Stimulated activated CD4-positive, alpha-beta T cell treated with anti-CD3 and anti-CD28 coated beads, Interleukin-12 subunit alpha, Interleukin-12 subunit beta, amount 100 ng/mL, for 4 hours (primary cell): ENCODE measurements at places on chromosomes 6 and 20.

DNA sequence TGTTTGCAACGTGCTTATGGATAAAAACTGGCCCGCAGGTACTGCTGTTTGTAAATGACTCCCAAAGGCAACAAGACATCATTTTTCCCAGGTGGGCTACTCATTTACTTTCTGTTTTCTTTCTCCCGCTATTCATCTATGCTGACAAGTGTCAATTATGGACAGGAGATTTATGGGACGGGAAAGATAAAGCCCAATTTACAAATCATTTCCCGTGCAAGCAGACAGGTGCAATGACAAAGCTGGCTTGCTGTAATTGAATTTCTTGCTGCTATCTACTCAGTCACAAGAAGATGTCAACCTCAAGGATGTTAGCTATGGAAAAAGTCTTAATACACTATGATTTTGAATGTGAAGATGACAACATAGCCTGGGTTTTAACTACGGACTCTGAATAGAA, 125.5 kb downstream of the EPHA7 start:
- DNase-seq = no peak

- DNase-seq = no peak
Measured at GRCh38 chr6:4682431-4683097, 93.6 kb upstream of the CDYL start.

GRCh38 chr20:47221036-47221625, 135.4 kb downstream of the ZMYND8 start:
- DNase-seq = no peak

DNA sequence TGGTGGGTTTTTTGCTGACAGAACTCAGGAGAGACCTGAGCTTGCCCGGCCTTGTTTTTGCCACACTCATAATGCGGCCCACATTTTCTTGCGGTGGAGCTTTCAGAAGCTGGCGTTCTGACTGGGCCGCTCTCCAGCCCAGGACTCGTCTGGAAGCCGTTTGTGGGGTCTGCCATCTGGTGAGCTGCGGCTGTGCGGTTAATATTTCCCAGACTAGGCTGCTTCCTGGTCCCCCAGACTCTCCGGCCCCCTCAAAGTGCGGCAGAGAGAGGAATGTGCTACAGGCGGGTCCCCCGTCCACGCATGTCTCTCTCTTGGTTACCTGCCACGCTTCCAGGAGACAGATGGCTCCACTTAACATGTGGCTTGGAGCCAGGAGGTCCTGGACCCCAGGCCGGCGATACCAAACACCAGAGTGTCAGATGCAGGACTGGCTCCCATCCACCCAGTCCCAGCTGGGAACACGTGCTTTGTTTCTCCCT, 128.9 kb upstream of the PMEPA1 start:
- DNase-seq = no peak

DNA sequence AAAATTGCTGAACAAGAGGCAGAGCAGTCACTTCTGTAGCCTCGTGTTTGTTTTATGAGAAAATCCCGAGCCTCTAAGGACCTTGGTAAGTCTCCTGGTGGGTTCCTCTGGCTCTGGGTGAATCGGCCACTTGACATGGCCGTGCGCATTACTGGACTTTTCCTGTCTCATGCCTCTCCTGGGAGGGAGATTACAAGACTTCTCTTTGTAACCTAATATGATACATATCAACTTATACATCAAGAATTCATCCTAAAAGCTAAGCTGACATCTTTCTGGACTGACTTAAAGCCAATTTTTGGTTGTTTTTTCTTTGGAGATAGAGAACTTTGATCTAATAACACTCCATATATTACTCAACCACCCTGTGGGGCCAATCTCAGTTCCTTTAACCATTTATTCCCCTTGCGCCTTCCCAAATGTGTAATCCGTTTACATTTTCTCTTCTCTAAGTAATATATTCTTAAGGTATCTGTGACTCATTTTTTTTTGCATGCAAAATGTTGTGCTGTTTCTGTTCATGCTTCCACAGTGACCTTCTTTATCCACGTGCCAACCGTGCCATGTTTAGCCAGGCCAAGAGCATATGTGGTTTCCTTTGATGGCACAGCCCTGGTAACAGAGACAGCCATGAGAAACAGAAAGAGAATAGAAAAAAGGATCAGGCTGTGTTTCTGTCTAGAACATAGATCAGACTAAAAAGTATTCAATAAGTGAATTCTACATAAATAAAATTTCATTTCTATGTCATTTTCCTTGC, 47.5 kb upstream of the JAG1 start:
- DNase-seq = no peak

- no peak for DNase-seq
Measured at GRCh38 chr6:126167726-126168125, 172.2 kb upstream of the CENPW start.

GRCh38 chr6:54624779-54625178, 221.8 kb upstream of the FAM83B start:
- no peak for DNase-seq

DNA sequence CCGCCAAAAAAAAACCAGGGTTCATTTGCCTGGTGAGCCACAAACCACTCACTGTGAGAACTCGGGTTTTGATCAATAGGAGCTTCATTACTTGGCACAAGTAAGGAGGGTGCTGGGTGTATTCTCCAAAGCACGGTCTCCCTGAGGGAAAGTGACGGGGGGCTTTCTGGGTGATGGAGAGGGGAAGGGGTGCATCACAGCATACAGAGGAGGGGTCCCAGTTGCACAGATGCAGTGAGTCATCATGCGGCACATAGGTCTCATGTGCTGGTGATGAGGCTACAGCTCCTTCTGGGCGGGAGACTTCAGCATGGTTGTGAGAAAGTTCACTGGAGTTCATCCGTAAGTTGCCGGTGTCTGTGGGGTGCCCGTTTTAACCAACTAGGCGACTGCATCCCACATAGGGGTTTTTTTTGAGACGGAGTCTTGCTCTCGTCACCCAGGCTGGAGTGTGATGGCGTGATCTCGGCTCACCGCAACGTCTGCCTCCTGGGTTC, 36.2 kb downstream of the SUN5 start:
- DNase-seq = no peak

DNA sequence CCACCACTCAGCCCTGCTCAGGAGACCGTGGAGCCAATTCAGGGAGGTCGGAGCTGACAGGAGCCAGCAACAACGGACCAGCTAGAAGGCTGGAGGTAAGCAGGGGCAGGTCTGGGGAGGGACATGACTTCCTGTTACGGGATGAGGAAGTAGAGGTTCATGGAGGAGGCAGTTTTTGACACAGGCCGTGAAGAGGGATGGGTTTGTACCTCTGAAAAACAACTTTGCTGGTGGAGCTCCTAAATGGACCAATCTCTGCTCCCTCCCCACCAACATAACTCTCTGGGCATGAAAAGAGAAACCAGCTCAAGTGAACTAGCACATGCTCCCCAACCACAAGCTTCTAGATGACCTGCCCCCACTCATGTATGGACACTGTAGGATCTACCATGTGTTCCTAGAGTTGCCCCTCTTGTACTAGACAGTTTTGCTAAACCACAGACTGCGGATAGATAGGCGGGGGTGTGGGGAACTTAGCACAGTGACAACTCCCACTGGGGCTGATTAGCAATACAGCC, 31.4 kb downstream of the RALGAPA2 start:
- no peak for DNase-seq

DNA sequence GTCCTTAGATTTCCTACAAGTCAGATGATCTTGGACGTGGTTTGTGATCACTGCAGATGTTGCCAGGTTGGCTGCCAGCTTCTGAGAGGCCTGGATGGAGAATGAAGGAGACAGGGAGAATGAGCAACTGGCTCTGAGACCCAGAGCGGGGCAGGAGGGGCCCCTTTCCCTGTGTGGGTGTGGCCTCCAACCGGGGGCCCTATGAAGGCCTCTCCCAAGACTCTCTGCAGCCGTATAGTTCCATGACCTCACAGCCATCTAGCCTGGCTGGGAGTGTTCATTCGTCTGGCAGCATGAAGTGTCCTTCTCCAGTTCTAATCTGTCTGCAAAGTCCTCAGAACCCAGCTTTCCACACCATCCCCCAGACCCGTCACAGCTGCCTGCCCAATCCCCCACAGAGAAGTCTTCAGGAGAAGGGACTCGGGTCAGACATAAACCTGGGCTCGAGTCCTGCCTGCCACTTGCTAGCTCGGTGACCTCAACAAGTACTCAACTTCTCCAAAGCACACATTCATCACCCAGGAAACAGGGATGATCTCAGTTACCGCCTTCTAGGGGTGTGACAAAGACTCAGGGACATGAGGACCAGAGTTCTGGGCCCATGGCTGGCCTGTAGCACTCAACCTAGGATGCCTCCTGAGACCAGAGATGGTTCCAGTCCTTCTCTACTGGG, 122.6 kb downstream of the EDN3 start:
- DNase-seq = no peak

- no peak for DNase-seq
Measured at GRCh38 chr20:19615629-19616028, 142.4 kb upstream of the RIN2 start.

DNA sequence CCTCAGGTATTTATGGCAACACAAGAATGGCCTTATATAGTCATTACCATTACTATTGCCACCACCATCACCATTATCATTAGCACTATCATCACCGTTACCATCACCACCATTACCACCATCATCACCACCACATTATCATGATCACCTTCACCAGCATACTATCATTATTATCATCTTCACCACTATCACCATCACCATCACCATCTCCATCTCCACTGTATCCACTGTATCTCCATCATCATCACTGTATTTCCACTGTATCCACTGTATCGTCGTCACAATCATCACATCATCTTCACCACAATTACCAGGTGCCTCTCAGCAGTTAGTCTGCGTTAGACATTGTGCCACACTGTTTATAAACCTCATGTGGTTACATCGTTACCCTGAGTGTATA, 45.3 kb downstream of the GGTLC1 start:
- no peak for DNase-seq

GRCh38 chr6:70436320-70436719, 23.0 kb downstream of the FAM135A start:
- DNase-seq = no peak

DNA sequence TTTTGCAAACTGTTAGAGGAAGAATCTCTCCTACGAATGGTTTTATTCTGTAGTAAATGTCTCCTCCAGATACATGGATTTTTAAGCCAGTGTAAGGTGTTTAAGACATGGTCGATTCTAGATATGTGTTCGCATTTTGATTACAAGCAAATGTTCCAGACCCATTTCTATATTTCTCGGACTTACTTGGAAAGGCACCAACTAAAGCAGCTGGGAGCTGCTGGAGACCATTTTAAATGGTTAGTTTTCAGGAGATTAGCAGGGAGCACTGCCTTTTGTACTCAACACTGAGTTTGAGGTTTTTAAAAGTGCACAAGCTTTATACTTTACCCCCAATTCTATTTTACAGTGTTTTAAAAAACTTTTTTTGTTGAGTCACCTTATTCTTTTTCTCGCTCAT, 857.0 kb downstream of the KIF16B start:
- no peak for DNase-seq

DNA sequence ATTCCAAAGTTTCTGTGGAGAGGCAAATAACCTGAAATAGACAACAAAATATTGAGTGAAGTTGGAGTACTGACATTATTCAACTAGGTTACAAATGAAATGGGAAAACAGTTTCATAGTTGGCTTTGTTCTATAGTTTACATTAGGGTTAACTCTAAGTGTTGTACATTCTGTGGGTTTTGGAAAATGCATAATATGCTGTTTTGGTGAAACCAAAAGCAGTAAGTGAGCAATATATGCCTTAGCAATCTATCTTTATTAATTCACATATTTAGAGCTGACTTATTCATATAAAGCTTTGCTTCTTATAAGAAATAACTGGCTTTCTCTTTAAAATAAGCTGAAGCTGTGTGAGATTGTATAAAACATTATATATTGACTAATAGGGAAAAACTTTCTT, 157.5 kb upstream of the AHI1 start:
- no peak for DNase-seq

DNA sequence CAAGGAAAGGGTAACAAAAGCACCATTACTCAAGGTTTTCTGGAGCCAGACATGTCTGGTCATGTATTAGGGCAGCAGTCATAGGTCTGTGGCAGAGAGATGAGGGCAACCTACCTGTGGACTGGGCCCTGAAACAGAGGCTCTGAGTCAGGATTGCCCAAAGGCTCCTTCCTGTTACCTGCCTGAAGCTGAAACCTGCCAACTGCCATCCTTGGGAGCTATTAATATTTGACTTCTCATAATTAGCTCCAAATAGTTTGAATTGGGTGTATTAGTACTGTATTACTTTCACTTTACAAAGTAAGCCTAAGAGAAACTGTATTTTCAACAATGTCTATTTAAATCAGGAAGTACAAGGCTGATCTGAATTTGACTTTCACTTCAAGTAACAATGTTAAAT, 72.0 kb upstream of the TBX18 start:
- DNase-seq = no peak

GRCh38 chr6:72809746-72810379, 188.0 kb downstream of the KCNQ5 start:
- DNase-seq = no peak

GRCh38 chr6:140912686-140913085, 1220.0 kb upstream of the GJE1 start:
- DNase-seq = no peak

GRCh38 chr20:24911461-24911860, 37.6 kb upstream of the CST7 start:
- DNase-seq = no peak

DNA sequence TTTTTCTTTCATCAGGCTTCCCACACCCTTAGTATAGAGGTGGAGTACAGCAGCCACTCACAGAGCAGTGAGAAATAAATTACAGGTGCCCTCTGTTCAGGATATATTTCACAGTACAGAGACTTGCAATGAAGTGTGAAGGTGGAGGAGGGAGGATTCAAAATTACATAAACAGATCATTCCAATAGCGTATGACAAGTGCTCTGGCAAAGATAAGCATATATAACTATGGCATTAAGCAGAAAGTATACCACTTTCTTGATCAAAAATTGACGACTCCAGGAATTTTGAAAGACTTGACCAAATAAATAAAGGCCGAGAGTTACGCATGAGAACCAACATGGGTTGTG, 108.7 kb downstream of the GPX5 start:
- no peak for DNase-seq

GRCh38 chr6:34745277-34746103, 11.8 kb upstream of the SNRPC start:
- no peak for DNase-seq

DNA sequence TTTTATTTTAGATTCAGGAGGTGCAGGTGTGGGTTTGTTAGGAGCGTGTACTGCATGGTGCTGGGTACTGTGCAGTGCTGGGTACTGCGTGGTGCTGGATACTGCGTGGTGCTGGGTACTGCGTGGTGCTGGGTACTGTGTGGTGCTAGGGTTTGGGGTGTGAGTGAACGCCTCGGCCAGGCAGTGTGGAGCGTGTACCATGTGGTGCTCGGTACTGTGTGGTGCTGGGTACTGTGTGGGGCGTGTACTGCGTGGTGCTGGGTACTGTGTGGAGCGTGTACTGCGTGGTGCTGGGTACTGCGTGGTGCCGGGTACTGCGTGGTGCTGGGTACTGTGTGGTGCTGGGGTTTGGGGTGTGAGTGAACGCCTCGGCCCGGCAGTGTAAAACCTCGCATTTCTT, 62.9 kb downstream of the WDR27 start:
- no peak for DNase-seq

DNA sequence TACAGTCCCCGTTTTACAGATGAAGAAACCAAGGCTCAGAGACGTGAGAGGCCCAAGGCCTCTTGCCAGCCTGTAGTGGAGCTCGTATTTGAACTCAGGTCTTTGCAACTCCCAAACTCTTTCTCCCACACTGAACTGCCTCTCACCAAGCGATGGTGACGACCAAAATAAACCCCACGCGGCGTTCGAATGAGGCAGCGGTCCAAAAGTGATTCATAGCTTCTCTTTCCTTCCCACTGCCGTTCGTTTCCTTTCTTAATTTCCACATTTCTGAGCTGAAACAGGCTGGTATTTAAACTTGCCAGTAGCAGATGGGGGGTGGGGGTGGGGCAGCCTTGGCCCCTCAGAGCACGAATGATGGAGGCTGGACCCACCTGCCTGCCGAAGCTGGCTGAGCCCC, 252.9 kb upstream of the KCNG1 start:
- no peak for DNase-seq
